Stimulated activated CD4-positive, alpha-beta T cell treated with anti-CD3 and anti-CD28 coated beads, Interleukin-12 subunit alpha, Interleukin-12 subunit beta, amount 100 ng/mL, for 24 hours (primary cell): ENCODE measurements at places on chromosomes 13 and 19.

- no peak for DNase-seq
Measured at GRCh38 chr13:28611654-28612131, 47.2 kb upstream of the POMP start.

DNA sequence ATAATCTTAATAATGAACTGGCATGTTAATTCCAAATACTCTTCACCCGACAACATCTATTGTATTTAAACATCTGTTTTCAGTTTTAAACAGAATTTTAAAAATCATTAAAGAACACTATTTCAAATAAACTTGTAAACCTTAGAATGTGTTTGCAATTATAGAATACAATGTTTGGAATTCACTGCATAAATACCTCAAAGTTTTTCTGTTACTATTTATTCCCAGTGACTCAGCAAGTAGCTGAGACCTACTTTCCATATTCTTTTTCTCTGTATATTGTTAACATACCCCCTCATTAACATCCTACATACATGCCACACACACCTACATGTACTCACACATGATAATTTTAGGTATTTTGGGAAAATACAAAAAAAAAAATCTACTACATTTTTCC, 1134.3 kb downstream of the SLITRK1 start:
- DNase-seq: no peak

DNA sequence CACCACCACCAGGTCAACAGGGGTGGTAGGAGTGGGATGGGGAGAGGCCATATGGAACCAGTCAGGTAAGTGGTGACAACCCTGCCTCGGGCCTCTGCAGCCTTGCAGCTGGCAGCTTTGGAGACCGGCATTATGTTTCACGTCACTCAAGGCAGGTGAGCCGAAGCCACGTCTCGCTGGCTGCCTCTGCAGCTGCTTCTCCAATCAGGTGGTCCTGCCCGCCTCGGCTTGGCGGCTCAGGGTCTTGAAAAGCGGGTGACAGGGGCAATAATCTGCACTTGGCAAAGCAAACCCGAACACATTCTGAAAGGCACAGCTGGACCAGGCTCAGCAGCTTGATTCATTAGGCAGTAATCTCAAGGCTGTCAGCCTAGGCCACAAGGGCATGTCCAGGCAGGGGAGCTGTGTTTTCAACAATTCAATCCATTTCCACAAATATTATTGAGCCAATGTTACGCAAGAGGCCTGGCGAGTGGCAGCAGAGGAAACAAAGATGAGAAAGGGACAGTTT, 77.4 kb upstream of the PCDH8 start:
- no peak for DNase-seq

DNA sequence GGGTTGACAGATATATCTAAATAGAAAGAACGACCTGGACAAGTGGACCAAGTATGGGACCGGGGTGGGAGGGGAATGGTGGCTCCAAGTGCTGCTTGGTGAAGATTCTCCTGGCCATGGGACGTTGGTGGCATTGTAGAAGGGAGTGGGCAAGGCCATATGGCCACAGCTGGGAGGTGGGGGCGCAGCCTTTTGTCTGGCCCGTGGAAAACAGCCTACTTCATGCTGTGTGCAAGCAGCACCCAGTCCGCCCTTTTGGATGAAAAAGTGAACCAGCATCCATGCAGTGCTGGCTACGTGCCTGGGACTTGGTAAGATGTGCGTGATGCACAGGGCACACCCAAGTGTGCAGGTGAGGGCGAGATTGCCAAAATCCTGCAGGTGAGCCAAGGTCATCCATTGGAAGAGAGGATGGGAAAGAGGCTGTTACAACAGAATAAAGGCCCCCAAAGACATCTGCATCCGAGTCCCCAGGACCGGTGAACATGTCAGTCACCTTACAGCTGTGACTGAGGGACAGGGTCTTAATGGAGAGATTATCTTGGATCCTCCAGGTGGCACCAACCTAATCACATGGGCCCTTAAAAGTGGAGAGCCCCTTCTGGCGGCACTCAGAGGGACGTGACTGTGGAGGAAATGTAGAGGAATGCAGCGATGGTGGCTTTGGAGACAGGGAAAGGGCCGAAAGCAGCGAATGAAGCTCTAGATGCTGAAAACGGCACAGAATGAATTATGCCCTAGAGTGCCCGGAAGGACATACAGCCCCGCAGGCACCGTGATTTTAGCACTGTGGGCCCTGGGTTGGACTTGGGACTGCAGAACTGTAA, 40.8 kb downstream of the TEX29 start:
- DNase-seq: no peak
